ENCODE measurements at places on chromosomes 7 and 10.
A peak's percentile ranks its signal among the peaks of the same experiment; 100 is the strongest.

DNA sequence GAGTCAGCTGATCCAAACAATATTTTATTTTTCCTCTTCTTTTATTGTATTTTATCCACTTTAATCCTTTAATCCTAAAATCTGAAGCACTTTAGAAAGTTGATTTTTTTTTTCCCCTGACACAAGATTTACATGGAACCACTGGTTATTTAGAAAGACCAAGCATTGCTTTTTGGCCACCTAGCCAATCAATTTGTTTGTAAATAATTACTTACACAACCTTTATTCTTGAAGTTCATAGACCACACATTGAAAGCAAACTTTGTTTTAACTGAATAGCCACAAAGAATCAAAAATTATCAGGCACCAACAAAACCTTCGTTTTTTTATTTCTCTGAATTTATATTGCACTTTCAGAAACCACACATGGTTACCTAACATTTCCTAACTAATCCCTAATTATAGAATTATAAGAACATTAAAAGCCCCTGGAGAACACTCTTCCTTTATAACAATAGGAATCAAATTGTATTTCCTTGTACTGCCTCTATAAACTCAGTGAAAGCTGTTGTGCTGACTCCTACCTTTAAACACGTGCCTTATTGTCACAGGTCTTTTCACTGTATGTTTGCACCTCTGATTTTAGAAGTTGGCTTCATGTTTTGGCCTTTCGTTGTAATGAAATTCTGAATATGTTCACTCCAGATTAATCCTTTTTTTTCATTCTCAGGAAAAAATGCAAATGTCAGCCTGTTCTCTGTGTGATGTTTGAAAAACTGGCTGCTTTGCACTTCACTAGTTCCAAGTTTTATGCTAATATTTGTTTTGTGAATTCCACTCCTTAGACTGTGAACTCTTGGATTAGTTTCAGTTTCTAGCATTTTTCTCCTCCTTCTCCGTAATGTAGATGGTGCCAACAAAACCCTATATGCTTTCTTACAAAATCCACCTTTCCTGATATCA lies 1511.9 kb downstream of the REEP3 start:
- peak; percentile 6 for DNase-seq

DNA sequence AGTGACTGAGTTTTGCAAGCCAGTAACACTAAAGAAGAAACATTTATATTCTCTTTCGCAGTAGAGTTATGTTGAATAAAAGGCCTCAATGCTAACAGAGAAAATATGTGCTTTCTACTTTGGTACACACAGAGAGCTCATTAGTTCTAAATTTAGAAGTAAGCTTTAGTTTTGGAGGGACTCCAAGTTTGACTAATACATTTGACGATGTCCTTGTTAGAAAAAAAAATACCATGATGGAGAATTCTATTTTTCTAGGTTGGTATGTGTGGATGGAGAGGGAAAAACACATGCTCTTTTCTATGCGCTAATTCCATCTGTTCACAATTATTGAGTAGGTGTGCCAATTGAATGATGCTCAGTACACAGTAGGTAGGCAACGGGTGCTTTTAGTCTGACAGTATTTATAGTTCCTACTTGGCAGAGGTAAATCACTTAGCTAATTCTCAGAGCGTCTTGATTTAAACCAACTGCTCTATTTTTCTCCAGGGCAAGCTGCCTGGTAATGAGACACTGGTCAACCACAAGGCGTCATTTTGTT lies 327.2 kb upstream of the AKR1E2 start:
- DNase-seq: no peak

GRCh38 chr7:132752431-132752830 lies 176.2 kb upstream of the PLXNA4 start:
- no peak for DNase-seq

GRCh38 chr10:63286340-63286739 lies 153.2 kb downstream of the NRBF2 start:
- no peak for DNase-seq

Data from mucosa of descending colon (tissue), 3 donors.